ENCODE measurements at places on chromosomes 6 and 20.

- DNase-seq: no peak
Observed at GRCh38 chr6:77124604-77125003, 338.7 kb downstream of the HTR1B start.

- DNase-seq: no peak
Observed at GRCh38 chr6:20693466-20694063, 159.3 kb downstream of the CDKAL1 start.

- peak; percentile 27 for DNase-seq
Observed at GRCh38 chr20:58852543-58853271, at the start of gene GNAS. Gene GNAS (plus strand): TSS chr20:58852716.

- no peak for DNase-seq
Observed at GRCh38 chr6:33983109-33983716, 162.7 kb downstream of the GRM4 start.

Measured in NCI-H526 treated with DMSO at 0.1 percent for 48 hours (cell line).